A172 (cell line): ENCODE measurements at places on chromosomes 2 and 18. TPM values are rescaled to one million over a fixed set of nuclear protein-coding genes. Genes with fewer than 3 reads are reported as not detected.

The TCF23 gene
- total RNA-seq = not detected in 2 replicates

DNA sequence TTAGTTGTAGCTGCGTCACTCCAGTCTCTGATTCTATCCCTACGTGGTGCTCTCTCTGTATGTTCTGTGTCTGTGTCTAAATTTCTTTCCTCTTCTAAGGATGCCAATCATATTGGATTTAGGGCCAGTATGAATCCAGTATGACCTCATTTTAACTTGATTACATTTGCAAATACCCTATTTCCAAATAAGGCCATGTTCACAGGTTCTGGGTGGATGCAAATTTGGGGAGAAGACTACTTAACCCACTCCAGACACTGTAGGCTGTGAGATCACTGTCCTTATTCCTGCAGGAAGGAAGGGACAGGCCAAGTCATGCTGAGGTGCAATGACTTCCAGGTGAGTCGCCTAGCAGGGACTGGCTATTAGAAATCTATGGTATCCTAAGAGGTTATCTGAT lies 272.2 kb downstream of the CELF4 start:
- no peak for DNase-seq

DNA sequence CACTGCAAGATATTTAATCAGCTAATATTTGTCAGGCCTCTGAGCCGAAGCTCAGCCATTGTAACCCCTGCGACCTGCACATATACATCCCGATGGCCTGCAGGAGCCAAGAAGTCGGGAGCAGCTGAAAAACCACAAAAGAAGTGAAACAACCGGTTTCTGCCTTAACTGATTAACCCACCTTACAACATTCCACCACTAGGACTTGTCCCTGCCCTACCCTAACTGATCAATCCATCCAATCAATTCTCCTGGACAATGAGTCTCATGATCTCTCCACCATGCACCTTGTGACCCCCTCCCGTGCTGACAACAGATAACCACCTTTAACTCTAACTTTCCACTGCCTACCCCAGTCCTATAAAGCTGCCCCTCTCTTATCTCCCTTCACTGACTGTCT lies 945.4 kb upstream of the GYPC start:
- DNase-seq = no peak

DNA sequence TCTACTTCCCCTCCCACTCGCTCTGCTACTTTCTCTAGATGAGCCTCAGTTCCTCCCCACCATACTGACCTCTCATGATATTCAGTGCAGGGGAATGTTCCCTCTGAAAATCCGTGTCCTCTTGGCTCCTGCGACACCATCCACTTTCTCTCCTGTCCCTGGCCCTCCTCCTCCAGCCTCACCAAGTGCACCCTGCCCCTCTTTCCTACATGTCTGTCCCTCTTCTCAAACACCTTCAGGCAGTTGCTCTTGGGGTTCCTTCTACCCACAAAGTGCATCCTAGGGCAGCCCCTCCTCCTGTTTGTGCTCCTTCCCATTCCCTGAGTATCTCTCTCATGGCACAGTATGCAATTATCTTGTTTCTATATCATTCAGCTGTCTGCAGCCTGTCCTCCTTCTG lies 246.4 kb upstream of the RAB6C start:
- DNase-seq = no peak

DNA sequence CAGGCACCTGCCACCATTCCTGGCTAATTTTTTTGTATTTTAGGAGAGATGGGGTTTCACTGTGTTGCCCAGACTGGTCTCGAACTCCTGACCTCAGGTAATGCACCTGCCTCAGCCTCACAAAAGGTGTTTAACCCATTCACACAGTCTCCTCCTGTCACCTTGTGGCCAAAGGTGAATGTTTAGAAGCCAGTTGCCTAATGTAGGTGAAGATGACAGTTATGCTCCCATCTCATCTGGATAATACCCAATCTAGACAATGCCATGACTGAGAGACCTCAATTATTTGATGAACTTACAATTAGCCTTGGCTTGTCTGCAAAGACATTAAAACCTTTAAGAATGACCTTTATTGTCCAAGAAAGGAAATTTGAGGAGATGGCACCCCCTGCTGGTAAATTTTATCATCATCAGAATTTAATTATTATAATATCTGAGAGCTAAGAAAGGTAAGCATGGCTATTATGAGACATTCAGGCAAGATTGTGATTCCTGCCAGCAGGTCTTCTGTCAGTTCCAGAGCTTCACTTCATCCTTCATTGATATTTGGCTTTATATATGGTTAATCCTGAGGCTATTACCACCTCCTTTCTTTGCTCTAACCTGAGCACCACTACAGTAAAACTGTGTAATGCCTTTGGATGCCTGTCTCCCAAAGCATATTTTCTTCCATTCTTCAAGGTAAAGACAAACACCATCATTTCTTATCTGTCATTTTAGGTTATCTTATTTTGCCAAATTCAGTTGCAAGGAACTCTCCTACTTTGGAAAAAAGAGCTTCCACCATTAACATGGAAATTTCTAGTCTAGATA lies 117.6 kb downstream of the FAM124B start:
- peak; percentile 63 for DNase-seq

GRCh38 chr2:102111823-102112222 lies 30.7 kb upstream of the IL1R1 start:
- no peak for DNase-seq

The POLR1B gene
- 20.0 and 23.3 TPM in 2 replicates for total RNA-seq

- DNase-seq = no peak
Observed at GRCh38 chr2:240589850-240590525, 3.5 kb downstream of the CAPN10 start.

GRCh38 chr2:52193804-52194203 lies 1161.9 kb upstream of the NRXN1 start:
- no peak for DNase-seq

The MPP4 gene
- 6.8 and 8.0 TPM in 2 replicates for total RNA-seq

The OR6B2 gene
- total RNA-seq = not detected in 2 replicates

DNA sequence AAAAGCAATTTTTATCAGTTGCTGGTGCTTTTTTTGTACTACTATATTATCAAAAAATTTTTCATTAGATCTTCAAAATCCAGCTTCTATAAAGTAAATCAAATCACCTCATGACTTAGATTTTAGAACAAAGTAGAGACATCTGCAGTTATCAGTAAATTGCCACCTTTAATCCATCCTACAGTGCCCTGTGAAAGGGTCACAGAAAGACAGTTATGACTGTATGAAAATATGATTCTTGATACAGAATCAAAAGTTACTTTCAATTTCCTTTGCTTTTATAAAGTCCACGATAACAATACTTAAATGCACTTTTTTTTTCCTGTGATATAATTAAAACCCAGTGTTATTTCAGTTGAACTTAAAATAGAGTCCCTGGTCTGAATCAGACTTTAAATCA lies 61.4 kb downstream of the PRPF40A start:
- DNase-seq = no peak

The IL36G gene
- not detected in 2 replicates for total RNA-seq

GRCh38 chr2:105344704-105345345 lies 7.5 kb downstream of the C2orf49 start:
- peak; percentile 57 for DNase-seq

DNA sequence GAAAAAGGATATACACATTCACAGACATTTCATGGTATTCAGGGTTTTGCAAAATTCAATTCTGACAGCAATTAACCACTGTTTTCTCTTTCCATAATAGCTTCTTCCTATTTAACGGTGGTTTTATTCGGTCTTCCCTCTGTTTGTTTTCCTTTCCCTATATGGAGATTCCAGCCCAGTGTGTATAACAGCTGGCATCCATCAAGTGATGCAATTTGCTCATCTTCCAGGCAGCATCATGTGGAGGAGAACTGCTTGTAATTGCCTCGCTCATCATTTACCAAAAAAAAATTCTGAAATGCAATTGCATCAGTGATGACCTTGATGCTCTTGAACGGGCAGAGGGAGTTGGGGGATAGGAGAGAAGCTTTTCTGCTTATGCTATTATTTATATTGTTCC lies 165.9 kb upstream of the PGAP1 start:
- DNase-seq = no peak

The TUBA3E gene
- not detected in 2 replicates for total RNA-seq

DNA sequence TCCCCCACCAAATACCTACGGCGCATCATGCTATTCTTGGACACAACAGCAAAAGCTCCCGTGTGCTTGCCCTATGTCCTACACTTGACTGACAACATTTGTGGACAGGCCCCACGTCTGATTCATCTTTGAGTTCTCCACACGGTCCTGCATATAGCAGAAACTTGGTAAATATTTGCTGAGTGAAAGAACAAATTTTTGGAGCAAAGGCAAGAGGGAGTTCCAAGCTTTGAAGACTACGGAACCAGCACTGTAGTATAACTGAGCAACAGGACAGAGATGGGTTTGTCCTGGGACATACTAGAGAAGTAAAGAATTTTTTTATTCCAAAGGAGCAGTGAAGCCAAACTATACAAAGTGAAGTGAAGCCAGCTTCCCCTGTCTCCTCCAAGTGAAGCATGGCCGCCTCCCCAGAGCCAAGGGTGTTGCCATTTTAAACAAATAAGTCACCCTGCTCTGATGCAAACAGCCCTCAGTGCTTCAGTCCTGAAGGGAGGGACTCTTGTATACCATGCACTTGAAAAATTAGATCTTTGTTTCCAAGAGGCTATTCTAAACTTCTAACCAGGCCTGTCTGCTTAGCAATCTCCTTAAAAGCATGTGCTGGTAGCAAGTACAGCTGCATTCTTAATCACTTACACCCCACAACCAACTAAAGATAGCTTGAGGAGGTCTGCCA lies 35.9 kb downstream of the SPRED2 start:
- DNase-seq = no peak

The CDH20 gene
- total RNA-seq = not detected in 2 replicates
